ENCODE measurements at places on chromosomes 4 and X. TPM values are rescaled to one million over a fixed set of nuclear protein-coding genes. Genes with fewer than 3 reads are reported as not detected.

SSX4 gene
- polyA plus RNA-seq, result not detected

OTC gene
- 0.27 TPM for polyA plus RNA-seq

KDR gene
- 34.9 TPM for polyA plus RNA-seq

FAM236D gene
- polyA plus RNA-seq, result not detected

ZBTB49 gene
- 7.5 TPM for polyA plus RNA-seq

MAP7D2 gene
- 38.5 TPM for polyA plus RNA-seq

VCX2 gene
- polyA plus RNA-seq, result not detected

All from spinal cord (tissue), 10 donors.